Stimulated activated CD4-positive, alpha-beta T cell treated with anti-CD3 and anti-CD28 coated beads, Interleukin-4, amount 100 ng/mL, for 48 hours (primary cell): ENCODE measurements at places on chromosomes 12 and 14.

DNA sequence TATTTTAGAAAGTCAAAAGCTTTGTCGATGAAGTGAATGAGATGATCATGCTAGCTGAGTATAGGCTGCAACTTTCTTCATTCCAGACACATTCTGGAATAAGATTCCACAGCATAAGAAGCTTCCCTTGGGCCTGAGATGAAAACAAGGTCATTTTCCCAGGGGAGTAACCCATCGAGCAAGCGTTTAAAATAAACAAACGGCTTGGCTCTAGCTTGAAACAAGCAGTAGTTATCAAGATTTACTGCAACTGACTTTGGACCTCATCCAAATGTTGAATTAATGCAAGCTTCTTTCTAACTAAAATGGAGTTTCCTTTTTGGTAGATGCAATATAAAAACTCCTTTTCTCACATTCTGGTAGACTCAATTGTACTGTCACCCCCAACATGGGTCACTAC lies 23.0 kb downstream of the KCNJ8 start:
- DNase-seq: no peak

- DNase-seq: peak; percentile 11
These were observed 167.6 kb downstream of the SLC41A2 start for GRCh38 chr12:104790296-104791125.

GRCh38 chr12:6646276-6647082 lies 753 bp downstream of the ACRBP start:
- no peak for DNase-seq

GRCh38 chr12:111819191-111820158 lies 22.6 kb upstream of the MAPKAPK5 start:
- DNase-seq: no peak

DNA sequence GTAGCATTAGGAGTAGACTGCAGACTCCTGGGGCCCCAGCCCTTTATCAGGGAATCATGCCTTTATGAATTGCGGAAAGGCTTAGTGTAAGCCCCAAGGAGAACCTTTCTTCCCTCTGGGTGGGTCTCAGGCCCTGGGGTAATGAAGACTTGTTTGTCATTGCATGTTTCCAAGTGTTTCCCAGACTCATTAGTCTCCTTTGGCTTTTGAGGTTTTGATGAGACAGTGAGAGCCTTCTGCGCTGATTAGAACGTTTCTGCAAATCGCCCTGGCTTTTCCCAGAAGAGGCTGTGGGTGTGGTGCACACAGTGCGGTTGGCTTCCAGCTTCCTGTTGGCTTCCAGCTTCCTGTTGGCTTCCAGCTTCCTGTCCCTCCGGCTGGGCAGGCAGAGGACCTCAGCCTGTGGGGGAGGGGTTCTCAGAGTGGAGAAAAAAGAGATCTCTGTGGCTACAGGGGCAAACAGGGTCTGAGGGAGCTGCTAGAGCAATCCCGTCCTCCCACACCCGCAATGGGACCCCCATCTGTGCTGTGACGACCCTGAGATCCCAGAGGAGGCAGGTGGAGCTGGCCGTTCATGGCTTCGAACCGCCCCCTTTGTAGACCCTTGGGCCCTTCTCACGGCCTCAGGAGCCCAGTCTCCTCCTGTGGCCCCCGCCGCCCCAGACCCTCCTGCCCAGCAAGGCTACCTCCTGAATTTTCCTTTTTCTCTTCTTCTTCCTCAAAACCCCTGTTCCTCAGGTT lies 42.1 kb downstream of the GPR68 start:
- DNase-seq: no peak

DNA sequence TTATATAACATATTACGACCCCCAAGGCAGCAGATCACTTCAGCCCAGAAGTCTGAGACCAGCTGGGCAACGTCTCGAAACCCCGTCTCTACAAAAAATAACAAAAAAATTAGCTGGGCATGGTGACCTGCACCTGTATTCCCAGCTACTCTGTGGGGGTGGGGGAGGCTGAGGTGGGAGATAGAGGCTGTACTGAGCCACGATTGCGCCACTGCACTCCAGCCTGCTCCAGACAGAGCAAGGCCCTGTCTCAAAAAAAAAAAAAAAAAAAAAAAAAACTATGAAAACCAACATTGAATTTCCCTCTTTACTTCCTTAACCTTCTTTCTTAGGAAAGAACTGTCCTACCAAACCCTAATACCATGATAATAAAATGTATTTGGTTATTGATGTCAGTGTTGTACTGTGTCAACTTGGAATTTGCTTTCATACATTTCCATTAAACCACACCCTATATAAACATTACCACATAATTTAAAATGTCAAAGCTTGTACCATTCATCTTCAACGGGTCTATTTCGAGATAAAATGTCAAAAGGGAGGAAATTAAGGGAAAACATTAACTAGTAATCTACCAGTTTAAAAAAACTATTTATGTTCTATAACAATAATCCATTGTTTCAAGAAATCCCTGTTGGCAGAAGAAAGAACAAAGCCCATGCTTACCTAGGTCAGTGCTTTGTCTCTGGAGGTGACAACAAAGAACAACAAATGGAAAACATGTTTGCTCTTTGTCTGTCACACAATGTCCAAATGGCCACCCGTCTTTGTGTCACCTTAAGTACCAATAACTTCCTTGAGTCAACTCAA lies 17.4 kb downstream of the GALNT4 start:
- no peak for DNase-seq

DNA sequence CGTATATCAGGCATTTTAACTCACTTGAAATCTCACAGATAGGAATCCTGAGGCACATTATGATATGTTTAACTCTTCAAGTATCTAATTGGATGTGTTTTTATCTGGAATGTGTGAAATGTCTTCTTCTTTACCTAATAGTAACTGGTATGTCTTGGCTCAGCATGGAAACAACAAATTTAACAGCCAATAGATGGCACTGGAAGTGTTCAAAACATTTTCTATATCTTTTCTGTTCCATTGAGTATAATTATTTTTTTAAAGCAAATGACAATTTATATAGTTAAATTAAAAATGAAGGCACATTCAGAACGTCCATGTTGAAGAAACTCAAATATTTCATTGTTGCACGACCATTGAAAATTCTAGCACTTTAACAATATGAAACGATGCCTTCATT lies 164.6 kb upstream of the SLC16A7 start:
- DNase-seq: no peak

- DNase-seq: no peak
These were observed 28.2 kb upstream of the AMIGO2 start for GRCh38 chr12:47107926-47108325.

GRCh38 chr12:94167756-94168416 lies 19.5 kb downstream of the PLXNC1 start:
- DNase-seq: no peak

DNA sequence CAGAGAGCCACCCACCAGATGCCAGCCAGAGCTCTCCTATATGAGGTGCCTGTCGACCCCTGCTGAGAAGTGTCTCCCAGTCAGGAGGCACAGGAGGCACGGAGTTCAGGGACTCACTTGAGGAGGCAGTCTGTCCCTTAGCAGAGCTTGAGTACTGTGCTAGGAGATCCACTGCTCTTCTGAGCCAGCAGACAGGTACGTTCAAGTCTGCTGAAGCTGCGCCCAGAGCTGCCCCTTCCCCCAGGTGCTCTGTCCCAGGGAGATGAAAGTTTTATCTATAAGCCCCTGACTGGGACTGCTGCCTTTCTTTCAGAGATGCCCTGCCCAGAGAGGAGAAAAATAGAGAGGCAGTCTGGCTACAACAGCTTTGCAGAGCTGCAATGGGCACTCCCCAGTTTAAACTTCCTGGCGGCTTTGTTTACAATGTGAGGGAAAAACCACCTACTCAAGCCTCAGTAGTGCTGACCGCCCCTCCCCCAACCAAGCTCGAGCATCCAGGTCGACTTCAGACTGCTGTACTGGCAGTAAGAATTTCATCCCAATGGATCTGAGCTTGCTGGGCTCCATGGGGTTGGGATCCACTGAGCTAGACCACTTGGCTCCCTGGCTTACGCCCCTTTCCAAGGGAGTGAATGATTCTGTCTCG lies 146.7 kb upstream of the USP15 start:
- no peak for DNase-seq

DNA sequence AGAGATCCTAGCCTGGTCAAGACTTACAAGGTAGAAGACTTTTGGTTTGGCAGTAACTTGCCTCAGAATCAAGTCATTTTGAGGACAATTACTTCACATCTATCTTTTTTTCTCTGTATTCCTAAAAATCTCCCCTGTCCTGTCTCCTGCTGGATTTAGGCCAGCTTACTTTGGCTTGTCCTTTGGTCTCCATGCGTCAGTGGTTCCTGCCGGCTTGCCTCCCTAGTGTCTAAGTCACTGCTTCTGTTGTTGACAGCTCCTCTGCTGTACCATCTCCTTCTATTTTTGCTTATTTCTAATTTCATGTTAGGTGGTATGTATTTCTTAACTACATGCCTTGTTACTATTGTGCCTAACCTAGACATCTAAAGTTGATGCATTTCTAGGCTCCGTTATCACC lies 39.7 kb upstream of the FBLN5 start:
- no peak for DNase-seq

GRCh38 chr14:67478800-67479084 lies 9.8 kb downstream of the TMEM229B start:
- no peak for DNase-seq

DNA sequence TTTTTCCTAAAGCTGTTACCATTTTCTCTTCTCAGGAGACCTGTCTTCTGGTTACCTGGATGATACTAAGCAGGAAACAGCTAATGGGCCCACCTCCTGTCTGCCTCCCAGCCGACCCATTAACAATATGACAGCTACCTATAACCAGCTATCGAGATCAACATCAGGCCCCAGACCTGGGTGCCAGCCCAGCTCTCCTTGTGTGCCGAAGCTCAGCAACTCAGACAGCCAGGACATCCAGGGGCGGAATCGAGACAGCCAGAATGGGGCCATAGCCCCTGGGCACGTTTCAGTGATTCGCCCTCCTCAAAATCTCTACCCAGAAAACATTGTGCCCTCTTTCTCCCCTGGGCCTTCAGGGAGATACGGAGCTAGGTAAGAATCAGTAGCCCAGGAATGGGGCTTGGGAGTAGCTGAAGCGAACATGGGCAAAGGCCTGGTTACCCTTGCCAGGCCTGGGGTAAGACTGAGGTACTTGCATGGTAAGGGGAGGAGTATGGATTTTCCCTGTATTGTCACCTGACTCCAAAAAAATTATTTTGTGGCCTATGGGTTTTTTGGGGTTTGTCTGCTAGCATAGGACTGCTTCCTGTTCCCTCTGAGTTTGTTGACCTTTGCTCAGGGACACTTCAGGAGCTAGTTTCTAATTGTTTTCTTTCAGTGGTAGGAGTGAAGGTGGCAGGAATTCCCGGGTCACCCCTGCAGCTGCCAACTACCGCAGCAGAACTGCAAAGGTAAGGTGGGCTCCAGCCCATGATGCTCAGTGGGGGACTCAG lies 26.6 kb downstream of the TRAFD1 start:
- no peak for DNase-seq

DNA sequence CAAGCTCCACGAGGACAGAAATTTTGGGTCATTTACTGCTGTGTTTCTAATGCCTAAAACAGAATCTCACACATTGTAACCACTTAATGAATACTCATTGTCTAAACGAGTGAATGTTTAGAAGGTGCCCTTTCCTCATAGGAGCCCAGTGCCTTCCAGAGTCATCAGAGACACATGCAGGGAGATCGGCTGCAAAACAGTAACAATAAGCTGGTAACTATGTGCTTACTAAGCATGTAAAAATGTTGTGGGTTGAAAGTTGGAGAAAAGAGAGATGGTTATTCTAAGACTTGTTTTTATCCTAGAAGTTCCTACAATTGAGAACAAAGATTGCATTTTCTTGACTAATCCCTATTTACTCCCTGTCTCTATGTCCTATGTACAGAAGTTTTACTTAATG lies 7.4 kb downstream of the TESPA1 start:
- DNase-seq: no peak

GRCh38 chr12:52189376-52190174 lies 2.2 kb downstream of the KRT80 start:
- no peak for DNase-seq

DNA sequence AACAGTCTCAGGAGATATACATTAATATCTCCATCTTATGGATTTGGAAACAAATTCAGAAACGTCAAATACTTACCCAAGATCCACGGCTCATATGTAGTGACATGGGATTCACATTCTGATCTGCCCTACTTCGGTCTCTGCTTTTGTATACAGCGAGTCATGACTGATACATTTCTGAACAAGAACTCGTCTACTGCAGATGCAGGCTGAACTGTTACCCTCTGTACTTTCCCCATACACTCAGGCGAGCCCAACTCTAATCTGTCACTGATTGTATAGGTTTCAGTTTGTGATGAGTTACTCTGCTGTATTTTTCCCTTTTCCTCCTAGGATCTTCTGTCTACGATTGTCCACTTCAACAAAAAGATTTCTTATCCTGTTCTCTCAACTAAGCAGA lies 441.6 kb downstream of the CCDC91 start:
- no peak for DNase-seq

- DNase-seq: peak; percentile 72
These were observed 1180.6 kb downstream of the VRK1 start for GRCh38 chr14:97977651-97978261.

DNA sequence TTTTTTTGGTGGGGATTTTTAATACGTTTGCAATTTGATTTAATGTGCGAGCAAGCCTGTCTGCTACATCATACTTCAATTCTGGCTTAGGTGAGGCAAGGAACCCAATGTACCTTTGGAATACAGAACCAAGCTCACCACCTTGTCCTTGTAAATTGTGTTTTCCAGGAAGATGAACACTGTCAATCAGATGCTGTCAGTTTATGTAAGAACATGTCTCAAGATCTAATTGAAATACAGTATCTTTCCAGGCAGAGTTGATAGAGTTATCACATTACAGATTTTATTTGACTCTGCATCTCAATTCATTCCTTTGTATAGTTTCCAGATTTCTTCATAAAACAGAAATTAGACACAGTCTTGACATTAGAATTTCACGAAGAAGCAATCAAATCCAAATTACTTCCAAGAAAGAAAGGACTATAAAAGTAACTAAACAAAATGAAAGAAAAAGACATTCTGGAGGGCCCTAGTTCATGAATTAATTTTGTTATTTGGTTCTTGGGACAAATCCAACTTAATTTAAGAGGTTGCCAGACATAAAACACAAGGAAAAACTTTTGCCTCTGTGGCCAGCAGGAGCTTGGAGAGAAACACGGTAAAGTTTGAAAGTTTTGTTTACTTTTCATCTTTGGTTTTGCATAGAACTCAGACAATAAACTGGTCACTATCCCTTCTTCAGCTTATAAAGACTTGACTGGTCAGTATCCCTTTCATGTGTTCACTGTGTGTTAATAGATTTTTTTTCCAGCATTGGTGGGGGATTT lies 16.4 kb upstream of the MED13L start:
- no peak for DNase-seq

- no peak for DNase-seq
These were observed 120.2 kb downstream of the EMP1 start for GRCh38 chr12:13316587-13317246.

DNA sequence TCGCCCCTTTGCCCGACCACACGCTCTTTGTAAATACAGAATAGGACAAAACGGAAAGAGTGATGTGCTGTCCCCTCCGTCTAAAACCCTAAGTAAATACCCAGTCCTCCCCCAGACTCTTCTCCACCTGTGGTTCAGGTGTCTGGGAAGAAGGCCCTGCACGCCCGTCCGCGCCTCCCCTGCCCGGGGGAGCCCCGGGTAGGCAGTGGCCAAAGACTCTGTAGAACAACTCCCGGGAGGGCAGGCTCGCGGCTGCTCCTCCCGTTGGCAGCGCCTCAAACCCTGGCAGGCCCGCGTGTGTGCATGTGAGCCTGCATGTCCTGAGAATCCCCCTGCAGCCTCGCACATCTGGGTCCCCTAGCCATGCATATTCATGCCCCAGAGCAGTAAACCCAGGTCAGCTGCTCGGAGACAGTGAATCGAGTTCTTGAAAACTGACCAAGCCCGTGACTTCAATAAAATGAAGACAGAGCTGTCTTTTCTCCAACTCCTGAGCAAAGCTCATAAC lies 165.8 kb downstream of the MON2 start:
- no peak for DNase-seq
